ENCODE measurements at places on chromosomes 1 and 21. TPM values are rescaled to one million over a fixed set of nuclear protein-coding genes. Genes with fewer than 3 reads are reported as not detected.

DNA sequence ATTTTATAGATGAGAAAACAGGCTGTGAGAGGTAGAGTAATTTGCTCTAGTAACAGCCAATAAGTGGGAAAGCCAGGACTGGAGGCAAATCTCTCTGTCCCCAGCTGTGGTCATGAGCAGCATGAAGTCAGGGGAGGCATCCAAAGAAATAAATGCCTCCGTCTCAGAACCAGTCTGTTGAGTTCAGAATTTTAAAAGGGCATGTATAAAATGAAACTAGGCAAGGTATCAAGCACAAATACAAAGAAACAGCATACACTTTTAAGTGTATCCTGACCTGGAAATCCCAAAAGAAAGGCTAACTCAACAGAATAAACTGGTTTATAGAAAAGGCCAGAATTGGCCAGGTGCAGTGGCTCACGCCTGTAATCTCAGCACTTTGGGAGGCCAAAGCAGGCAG is 120.0 kb upstream of the B3GALT2 start:
- DNase-seq, result no peak

The CLEC20A gene
- not detected for total RNA-seq

DNA sequence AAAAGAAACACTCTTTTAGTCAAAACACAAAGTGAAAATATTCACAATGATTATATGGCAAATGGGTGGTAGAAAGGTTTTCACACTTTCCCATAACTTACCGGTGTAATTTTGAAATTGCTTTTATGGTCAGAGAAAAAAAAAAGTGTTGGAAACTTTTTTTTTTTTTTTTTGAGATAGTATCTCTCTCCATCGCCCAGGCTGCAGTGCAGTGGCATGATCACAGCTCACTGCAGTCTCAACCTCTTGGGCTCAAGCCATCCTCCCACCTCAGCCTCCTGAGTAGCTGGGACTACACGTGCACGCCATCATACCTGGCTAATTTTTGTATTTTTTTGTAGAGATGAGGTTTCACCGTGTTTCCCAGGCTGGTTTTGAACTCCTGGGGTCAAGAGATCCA is 3.3 kb downstream of the IFNGR2 start:
- no peak for DNase-seq

GRCh38 chr1:207039380-207040180 is 7.0 kb upstream of the C1orf116 start:
- no peak for DNase-seq

GRCh38 chr1:223056802-223057201 is 86.2 kb downstream of the TLR5 start:
- DNase-seq, result no peak

The MYOG gene
- not detected for total RNA-seq

All from M059J (cell line).